ENCODE measurements at places on chromosomes 5 and 9.

DNA sequence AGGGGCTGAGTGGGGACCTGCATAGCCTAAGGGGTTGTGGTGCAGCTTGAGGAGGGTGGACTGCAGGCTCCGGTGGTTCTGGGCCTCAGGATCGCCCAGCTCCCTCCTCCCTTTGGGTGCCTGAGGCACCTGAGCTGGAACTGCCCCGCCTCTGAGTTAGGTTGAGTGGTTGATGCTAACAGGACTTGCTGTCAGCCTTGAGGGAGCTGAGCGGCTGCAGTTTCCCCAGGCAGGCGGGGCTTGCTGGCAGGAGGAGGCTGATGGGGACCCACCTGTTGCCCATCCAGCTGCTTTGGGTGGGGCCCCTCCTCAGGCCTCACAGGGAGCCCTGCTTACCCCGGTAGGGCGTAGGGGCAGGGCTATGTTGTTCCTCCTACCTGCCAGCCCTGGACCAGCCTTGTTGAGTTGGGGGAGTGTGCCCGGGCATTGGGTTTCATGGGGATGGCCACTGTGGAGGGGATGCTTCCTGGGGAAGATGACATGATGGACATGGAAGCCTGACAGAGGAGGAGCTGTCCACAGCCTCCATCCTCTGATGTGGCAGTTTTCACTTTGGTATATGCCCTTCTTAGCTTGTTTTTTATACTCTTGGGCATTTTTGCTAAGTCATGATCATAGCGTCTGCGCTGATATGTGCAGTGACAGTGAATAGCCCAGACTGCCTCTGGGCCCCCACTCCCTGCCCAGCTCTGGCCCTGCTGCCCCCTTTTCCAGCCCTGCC, 14.3 kb downstream of the WNK2 start:
- no peak for DNase-seq

- no peak for DNase-seq
These were observed 297.0 kb downstream of the EFNA5 start for GRCh38 chr5:107373549-107374263.

DNA sequence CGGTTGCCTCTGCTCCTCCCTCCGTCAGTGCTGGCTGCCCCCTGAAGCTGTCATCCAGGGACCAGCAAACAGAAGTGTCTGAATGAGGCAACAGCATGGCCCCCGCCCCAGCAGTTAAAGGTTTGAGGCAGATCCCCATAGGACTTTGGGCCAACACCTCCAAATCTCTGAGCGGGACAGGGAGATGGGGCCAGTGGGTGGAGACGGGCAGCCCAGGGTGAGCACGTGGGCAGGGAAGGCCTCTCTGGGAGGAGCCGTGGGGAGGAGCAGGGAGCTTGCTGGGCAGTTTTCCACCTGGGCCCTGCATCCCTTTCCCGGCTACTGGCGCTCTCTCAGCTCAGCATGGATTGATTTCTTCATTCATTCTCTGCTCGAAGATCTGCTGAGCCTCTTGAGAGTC, 39.1 kb upstream of the NOTCH1 start:
- no peak for DNase-seq

DNA sequence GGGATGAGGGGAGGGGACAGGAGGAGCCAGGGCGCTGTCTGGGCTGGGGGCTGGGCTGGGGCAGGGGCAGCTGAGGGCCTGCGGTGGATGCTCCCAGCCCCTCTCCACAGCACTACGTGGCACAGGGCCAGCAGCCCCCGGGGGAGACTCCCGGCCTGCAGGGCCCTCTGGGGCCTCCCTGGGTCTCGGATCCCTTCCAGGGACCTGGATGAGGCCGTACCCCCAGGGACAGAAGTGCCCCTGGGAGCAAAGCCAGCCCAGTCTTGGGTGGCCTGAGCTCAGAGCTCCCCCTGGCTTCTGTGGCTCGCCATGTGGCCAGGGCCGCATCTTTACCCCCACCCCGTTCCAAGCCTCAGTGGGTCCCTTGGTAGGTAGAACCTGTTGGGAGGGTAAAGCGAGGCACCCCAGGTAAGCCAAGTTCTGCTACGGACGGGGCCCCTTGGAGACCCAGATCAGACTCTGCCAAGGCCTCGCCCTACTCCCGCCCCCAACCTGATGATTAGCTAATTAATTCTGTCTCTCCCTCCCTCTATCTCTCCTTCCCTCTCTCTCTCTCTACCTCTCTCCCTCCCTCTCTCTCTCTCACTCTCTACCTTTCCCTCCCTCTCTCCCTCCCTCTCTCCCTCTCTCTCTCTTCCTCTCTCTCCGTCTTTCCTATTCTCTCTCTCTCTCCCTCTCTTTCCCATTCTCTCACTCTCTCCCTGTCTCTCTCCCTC, 24.3 kb downstream of the KCNT1 start:
- DNase-seq = no peak

DNA sequence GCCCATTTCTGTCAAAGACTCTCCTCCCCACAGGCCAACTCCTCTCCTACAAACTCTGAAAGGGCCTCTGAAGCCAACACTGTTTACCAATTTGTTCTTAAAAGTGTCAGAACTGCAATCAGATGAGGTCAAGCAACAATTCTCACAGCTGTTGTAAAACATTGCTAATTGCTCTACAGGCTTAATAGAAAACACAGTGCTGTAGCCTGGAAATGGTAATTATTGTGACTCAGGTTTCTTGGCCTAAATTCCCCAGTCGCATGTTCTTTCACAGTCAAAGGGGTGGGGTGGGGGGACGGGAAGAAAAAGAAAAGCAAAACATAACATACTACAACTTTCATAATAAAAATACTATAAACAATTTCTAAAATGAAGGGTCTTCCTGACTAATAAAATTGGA, 343.2 kb downstream of the DMAC1 start:
- DNase-seq = no peak

DNA sequence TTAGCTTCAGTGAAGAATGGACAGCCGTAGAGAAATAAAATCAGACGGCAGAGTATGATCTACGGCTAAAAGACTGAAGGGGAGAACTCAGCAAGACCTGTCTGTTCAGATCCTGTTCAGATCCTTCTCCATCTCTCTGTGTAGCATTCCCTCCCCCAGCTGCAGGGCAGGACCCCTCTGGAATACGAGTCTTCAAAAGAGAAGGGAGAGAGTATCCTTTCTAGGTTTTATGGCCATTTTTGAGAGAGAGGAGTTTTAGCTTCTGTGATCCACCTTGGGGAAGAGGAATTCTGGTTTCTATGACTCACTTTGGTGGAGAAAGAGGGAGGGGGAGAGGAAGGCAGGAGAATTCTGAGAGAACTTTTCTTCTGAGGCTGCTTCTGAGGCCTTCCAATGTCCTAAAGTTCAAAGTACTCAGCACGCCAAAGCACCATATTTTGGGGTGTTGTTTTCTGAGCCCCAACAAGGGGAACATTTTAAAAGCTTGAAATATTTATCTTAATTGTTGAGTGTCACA, 194.4 kb upstream of the TLE4 start:
- DNase-seq = no peak

- DNase-seq = no peak
These were observed 661.5 kb upstream of the NUDT12 start for GRCh38 chr5:104223885-104224773.

- DNase-seq = no peak
These were observed 31.5 kb downstream of the MLANA start for GRCh38 chr9:5922192-5922591.

- DNase-seq = no peak
These were observed 10.0 kb downstream of the DIPK1B start for GRCh38 chr9:136722093-136722968.

DNA sequence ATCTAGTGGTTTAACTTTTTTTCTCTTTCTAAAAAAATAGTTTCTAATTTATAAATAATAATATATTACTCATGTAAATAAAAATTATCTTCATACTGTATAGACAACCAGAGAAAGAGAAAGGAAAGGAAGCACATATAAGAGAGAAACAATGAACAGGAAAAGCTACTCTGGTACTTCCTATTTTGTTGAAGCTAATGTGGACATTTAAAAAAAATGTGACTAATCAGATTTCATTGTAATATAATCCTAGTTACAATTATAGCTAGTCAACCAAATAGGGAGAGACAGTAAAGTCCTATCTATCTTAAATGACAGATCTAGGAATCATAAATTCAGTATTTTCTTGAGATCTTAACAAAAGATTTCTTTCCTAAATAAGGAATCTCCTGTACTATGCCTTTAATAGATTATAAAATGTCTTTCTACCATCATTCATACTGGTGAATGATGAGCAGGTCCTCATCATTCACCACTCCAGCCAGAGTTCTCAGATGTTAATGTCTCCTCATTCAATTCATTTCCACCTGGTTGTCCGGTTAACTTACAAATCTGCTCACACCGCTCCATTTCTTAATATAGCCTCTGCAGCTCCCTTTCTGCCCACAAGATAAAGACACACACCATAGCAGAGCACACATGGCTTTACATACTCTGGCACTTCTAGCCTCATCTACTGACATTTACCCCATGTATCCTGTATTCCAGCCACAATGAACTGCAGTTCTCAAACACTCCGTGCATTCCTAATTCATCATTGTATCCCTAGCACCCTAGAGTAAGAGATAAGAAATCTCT, 30.9 kb downstream of the ZFR start:
- DNase-seq = no peak

DNA sequence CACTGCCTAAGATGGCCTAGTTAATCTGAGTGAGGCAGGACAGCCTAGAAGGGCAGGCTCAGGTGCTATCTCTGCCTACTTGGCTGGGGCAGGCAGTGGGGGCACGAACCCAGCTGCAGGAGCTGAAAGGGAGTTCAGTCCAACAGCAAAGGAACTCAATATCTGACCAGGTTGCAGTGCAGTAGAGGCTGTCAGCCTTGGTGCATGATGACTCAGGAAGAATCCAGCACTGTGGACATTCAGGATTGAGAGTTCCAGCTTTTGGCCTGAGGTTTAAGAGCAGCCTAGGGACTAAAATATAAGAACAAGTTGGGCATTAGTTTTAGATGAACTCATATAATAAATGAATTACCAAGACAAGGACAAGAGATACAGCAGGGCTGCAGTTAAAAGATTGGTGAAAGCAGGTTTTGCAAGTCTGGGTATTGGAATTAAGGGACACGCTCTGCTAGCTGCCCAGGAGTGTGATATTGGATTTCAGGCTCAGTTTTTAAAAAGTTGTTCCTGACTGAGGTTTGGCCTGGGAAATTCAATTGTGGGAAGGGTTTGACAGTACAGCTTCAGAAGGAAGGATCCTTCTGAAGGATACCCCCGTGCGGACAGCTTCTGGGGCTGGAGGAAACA, 64.7 kb upstream of the ATG10 start:
- DNase-seq = no peak

DNA sequence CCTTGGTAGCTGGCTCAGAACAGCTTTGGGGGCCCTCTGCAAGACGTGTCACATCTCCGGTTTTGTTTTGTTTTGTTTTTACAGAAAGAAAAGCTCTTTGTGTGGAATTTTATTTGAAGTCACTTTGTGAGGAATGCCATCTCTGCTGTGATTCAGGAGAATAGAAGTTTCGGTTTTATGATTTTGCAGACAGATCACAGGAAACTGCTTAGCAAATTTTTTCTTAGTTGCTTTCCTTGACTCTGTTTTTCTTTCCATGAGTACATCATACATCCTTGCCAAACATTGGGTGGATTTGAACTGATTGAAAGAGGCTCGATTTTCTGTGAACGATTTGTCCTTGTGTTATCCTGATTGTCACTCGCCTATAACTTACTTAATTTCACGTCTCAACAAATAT, 5.1 kb downstream of the SEMA5A start:
- DNase-seq = no peak

- no peak for DNase-seq
These were observed 77.9 kb upstream of the PIK3R1 start for GRCh38 chr5:68137511-68138140.

GRCh38 chr5:143057580-143057999, 287.4 kb downstream of the ARHGAP26 start:
- DNase-seq = no peak

DNA sequence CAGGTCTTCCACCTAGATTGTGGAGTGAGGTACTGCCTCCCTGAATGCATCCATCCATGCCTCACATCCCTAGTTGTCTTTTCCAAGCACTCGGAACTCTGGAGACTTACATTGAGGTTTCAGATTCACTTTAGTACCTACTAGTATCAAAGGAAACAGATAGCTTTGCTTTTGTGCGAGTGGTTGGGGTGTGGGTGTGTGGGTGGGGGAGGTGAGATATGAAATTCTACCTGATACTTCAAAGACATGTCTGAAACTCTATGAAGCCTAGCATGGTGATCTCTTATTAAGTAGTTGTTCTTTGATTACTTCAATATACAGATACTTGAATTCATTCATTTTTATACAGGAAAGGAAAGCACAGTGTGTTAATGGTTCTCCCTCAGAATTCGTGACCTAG, 64.4 kb downstream of the MCCC2 start:
- DNase-seq = peak; percentile 22

DNA sequence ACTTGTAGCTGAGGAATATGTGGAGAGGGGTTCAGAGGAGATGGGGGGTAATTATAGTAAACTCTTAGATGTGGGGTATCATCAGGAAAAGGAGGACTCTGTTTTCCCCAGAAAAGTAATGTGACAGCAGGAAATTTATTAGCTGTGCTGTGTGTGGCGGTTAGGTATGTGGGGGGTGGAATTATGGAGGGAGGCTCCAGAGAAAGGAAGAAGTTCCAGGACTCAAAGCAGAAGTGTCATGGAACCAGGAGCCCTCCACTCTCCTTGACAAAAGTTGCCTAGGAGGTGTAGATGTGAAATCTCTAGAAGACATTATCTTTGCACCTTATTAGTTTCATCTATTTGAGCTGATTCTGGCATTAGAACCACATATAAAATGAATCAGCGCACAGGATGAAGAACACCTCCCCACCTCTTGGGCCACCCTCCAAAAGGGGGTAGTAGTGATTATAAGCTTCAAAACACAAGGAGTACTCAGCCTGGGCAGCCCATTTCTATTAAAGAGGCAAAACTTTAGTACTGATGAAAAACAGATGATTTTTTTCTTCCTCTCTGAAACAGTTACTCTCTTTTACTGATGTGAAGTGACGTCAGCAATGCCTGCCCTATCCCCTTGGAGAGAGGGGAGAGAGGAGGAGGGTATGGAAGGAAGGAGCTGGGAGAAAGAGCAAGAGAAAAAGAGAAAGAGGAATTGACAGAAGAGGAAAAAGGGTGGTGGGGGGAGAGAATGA, 18.2 kb downstream of the NR2F1 start:
- DNase-seq = no peak

DNA sequence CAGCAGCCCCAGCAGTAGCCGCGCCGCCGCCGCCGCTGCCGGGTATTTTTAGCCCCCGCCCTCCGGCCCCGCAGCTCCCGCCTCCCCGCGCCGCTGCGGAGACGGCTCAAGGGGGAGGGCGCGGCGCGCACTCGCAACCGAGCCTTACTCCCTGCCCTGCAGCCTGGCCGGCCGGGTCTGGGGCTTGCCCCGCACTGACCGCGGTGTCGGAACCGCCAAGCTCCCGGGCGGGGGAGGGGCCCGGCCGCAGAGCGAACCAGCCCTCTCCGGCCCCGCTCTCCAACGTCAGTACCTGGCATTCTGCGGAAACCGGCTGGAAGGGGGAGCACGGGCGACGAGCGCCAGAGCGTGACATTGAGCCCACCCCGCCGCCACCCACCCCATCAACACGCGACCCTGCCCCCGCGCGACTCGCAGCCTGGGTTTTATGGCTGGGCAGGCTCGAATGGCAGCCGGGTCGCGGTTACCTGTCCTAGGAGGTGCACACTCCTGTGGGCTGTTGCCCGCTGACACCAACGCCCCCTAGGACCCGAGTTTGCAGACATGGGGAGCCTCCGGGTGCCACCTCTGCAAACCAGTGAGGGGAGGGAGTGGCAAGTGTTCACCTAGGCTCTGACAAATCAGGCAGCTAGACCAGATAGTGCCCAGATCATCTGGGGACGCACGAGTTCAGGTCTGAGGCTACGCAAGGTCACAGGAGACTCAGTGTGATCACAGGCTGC, at the start of gene ACSL6:
Gene ACSL6 (minus strand): TSS at position 37 of the 722 bp plus-strand sequence. CDS start 105 bp downstream, outside the sequence.
- no peak for DNase-seq
